ENCODE measurements at places on chromosomes 5 and 9. TPM values are rescaled to one million over a fixed set of nuclear protein-coding genes. Genes with fewer than 3 reads are reported as not detected.

SPINK6 gene
- not detected for total RNA-seq

CMBL gene
- 19.6 TPM for total RNA-seq

SH3GLB2 gene
- 10.5 TPM for total RNA-seq

ELAVL2 gene
- not detected for total RNA-seq

LCN15 gene
- 0.29 TPM for total RNA-seq

CCL27 gene
- total RNA-seq, result not detected

CDO1 gene
- 5.3 TPM for total RNA-seq

PCDHB15 gene
- 0.27 TPM for total RNA-seq

C7 gene
- total RNA-seq, result 3.5 TPM

GNA14 gene
- not detected for total RNA-seq

EIF4E1B gene
- not detected for total RNA-seq

ZNF474 gene
- total RNA-seq, result not detected

ADGRD2 gene
- total RNA-seq, result not detected

TAF11L13 gene
- total RNA-seq, result not detected

LCN10 gene
- 0.53 TPM for total RNA-seq

DDX4 gene
- total RNA-seq, result not detected

Data from HepG2 (cell line).